ENCODE measurements at places on chromosomes 6 and 20.

GRCh38 chr6:95496769-95497426 lies 80.4 kb upstream of the MANEA start:
- DNase-seq = no peak

DNA sequence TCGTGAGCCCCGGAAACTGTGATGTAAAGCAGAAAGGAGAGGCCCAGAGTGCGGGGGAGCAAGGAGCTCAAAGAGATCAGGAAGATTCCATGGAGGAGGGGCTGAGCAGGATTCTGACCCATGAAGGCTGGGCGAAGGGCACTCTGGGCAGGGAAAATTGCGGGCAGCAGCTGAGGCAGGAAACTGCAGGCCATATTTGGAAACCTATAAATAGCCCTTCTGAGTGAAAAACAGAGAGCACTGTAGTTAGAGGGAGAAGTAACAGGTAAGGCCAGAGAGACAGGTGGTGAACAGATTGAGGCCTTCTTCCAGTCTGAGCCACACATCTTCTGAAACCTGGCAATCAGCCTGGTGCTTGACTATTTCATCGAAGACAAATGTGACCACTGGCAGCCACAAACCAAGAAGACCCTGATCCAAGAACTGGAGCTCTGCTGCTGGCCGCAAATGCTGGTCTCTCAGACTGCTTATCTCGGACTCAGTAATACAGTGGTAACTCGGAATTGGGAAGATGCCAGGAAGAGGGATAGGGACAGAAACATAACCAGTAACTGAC lies 14.1 kb upstream of the BEND3 start:
- no peak for DNase-seq

DNA sequence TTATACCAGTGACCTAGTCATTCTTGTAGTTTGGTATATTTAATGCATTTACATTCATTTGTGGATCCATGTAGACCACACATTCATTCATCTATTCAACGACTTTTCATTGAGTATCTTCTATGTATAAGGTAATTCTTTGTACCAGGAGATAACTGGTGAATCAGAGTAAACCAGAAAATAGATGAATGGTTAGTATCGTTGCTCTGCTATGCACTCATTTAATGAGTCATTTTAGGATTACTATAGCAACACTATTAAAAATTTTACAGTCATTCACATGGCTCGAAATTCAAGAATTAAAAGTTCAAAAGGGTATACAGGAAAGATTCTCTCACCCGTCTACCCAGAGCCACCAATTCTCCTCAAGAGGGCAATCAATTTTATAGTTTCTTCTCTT lies 26.8 kb downstream of the DOK5 start:
- DNase-seq = no peak

GRCh38 chr6:38180586-38180985 lies 361.1 kb downstream of the ZFAND3 start:
- DNase-seq = no peak

DNA sequence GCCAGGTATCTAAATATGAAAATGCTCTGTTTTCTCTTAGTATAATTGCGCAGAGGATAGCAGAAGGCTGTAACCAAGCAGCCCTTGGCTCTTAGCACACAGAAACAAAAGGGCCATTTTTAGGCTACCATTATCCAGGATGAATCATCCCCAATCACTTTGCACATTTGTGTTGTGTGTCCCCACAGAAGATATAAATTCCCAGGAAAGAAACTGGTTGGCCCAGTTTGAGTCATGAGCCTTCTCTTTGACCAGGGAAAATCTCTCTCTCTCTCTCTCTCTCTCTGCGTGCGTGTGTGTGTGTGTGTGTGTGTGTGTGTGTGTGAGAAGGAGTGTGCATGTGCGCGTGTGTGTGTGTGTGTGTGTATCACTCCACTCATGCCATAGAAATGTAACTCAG lies 178.5 kb downstream of the FRK start:
- no peak for DNase-seq

- no peak for DNase-seq
These were observed 11.9 kb downstream of the FAM184A start for GRCh38 chr6:119066517-119066916.

GRCh38 chr20:53829724-53830521 lies 236.3 kb upstream of the ZNF217 start:
- peak; percentile 34 for DNase-seq

GRCh38 chr20:50673466-50674137 lies 17.7 kb downstream of the RIPOR3 start:
- peak; percentile 42 for DNase-seq

GRCh38 chr6:20644667-20645370 lies 110.6 kb downstream of the CDKAL1 start:
- DNase-seq = no peak

Data from foreskin fibroblast (primary cell).